ENCODE measurements at places on chromosomes 3 and 15.

DNA sequence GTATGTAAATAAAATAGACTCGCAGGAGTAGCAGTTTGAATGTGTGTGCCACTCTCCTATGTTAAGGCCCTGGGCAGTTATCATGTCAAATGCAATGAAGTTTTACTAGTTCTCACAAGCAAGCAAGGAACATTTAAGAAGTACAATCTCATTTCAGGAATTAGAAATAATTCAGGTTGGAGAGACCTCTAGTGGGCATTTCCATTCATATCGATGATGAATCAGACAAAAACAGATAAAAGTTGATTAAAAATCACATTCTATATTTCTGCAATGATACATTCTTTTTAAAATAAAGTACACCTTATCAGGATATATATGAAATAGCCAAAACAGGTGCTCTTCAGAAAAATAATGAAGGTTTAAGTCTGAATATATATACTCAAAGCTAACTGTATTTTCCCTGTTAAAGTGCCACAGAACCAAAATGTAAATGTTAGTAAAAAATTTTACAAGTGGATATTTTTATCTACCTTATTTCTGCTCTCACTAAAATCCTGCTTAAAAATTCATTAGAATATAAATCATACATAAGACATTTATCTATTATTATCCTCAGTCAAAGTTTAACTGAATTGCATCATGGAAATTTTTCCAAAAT, 492.4 kb upstream of the FRG2C start:
- DNase-seq: no peak

DNA sequence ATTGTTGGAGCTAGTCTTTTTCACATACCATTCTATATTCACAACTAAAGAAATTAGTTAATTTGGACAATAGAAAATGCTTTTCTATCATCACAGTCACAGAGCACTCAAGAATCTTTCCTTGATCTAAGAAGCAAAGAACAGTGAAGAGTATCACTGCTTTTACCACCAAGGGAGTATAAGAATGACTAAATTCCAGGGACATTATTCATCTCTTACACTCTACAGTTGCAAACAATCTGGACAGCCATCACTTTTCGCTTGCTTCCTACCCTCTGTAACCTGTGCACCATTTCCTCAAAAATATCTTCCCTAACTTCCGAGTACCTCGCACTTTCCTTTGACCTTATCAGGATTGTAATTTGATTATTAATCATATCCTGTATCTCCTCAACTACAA, 359.5 kb upstream of the TMCO5A start:
- DNase-seq: no peak

DNA sequence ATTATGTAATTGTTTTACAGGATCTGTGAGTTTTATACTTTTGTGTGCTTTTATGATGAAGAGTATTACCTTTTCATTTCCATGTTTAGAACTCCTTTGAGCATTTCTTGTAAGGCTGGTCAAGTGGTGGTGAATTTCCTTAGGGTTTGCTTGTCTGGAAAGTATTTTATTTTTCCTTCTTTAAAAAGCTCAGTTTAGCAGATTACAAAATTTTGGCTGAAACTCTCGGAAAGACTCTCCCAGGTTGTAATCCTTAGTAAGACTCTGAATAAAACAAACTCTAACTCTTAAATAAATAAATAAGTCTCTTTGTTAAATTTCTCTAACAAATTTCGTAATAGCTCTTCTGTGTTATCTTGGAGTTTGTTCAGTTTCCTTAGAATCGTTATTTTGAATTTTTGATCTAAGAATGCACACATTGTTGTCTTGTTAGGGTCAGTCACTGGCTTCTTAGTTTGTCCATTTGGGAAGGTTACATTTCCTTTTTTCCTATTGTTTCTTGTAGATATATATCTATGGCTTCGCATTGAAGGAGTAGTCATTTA, 14.7 kb upstream of the ACOX2 start:
- no peak for DNase-seq

GRCh38 chr15:74997141-74997540, 1.8 kb downstream of the SCAMP5 start:
- no peak for DNase-seq

GRCh38 chr15:32687556-32687955, 30.2 kb upstream of the GREM1 start:
- DNase-seq: no peak

DNA sequence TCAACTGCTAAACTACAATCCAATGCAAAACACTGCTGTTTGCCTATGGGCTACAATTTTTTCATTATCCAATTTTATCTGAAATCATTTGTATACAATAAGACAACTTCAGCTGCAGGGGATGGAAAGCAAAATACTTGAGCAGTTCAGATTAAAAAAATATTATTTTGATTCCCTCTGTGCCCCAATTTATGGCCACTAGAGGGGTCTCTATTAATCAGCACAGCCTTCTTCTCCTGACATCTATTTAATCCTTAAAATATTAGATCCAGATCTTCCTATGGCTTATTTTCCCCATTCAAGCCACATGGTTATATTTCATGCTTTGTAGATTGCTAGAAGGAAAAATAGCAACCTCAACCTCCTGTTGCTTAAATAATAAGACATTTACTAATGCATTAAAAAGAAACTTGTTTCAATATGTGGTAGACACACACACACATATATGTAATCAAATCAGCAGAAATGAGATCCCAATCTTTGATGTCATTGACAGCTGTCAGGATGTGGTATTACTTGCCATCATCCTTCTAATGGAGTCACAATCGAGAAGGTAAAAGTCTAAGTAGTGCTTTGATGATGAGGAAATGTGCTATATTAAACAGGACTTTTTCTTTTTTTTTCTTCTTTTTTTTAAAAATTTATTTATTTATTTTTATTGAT, 104.2 kb downstream of the P2RY1 start:
- DNase-seq: no peak

- DNase-seq: no peak
Observed at GRCh38 chr3:126550488-126551051, 8.2 kb downstream of the C3orf22 start.

- DNase-seq: no peak
Observed at GRCh38 chr15:63050731-63051155, 8.2 kb downstream of the TPM1 start.

DNA sequence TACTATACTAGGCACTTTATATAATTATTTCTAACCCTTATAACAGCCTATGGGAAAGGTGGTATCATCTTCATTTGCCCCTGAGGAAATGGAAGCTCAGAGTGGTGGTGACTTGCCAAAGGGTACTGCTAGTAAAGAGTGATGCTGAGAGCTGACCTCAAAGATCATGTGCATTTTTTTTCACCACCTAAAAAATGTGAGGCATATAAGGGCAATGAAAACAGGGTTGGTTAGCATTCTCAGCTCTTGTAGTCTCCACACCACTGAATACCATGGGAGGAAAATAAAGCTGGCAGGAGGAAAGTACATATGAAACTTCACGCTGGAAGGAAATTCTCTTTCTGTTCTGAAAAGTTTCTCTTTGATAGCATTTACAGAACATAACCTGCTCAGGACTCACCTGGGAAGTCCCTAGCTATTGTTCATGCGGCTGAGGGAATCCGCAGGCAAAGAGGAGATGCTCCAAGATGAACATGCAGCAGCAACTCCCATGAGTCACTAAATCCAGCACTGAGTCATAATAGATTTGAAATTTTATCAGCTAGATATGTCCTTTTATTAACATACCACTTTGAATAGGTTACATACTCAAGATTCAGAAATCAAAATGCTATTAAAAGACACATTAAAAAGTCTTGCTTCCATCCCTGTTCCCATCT, 17.3 kb downstream of the FAIM start:
- no peak for DNase-seq

DNA sequence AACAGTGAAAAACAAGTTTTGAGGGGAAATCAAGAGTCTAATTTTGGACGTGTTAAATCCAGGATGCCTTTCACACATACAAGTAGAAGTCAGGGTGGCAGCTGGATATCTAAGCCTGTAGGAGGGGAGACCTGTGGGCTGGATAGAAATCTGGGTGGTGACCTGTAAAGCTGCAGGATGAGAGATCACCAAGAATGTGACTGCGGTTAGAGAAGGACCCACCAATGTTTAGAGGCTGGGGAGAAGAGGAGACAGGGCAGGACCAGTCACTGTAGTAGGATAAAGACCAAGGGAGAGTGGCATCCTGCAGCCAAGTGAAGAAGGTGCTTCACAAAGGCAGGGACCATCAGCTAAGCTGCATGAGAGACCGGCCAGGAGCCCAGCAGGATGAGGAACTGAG, 36.2 kb downstream of the MRAS start:
- DNase-seq: no peak

DNA sequence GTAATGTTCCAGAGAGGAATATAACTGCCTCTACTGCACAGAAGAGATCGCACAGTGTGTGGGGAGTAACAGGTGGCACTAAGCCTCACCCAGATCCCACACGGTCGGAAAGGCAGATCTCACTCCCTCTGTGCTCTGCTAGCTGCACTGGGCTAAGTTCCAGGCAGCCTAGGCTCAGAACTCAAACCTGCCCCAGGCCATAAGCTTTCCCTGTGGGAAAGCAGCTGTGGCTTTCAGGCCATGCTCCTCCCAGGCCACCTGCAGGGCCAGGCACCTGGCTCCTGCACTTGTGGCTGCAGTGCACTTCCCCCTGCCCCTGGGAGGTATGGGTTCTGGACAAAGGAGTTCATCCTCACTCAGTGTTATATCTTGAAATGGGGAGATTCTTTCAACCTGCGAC, 27.5 kb downstream of the PCCB start:
- no peak for DNase-seq

DNA sequence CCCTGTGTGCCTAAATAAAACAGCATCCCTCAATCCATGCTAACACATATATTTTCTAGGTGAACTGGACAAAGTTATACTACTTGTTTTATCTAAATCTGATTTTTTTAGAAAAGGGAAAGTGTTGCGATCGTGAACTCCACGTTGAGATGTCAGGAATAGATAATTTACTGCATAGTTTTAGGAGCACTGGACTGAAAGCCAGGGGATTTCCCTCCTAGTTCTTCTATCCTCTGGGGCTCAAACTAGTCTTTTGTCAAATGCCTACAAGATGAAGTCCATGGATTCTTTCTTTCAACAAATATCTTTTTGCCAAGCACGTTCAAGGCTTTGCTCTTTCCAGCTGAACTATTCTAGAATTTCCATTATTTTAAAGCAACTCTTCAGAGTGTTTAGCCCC, 617 bp upstream of the HPS3 start:
- DNase-seq: no peak

- DNase-seq: no peak
Observed at GRCh38 chr3:66922058-66922457, 76.0 kb upstream of the KBTBD8 start.

- DNase-seq: no peak
Observed at GRCh38 chr3:111324645-111325044, 217.4 kb upstream of the CD96 start.

GRCh38 chr3:72003936-72004335, 219.0 kb upstream of the PROK2 start:
- DNase-seq: no peak

GRCh38 chr3:162332344-162332743, 835.7 kb downstream of the OTOL1 start:
- no peak for DNase-seq

- DNase-seq: no peak
Observed at GRCh38 chr3:119582178-119582577, 2.9 kb downstream of the ADPRH start.

DNA sequence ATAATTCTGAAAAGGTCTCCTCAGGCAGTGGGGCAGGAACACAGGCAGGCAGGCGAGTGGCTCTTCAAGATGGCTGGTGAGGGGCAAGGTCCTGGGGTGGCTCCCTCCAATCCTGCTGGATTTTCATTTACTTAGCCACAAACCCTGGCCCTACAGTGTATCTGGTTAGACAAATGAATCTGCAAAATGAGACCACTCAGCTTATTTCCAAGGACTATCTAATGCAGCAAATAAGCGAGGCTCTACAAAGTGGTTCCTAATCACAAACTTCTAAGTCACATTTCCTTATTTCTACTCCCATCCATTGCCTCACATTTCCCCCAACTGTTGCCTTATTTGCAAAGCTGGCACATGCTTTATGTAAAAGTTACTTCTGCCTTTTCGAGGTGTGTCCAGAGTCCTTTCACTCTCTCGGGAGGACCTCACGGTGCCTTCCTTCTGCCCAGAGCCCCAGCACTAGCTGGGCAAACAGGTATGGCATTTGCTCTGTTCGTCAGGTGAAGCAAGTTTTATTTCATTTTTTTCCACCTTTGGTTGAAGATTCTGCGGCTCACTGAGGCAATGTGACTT, 40.5 kb downstream of the CCDC12 start:
- DNase-seq: no peak

DNA sequence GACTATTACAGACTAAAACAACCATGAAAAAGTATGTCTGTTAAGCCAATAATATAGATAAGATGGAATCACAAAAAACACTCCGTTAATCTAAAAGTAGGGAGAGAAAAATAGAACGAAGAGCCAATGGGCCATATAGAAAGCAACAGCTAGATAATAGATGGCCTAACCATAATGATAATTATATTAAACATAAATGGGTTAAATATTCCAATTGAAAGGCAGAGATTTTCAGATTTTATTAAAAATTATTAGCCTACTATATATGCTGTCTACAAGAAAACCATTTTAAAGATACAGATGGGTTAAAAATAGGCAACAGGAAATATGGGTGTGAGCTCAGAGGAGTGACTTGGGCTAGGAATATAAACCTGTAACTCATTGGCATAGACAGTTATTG, 76.3 kb downstream of the ATP8B4 start:
- no peak for DNase-seq

- no peak for DNase-seq
Observed at GRCh38 chr15:82946155-82946701, 6.3 kb downstream of the HOMER2 start.

- no peak for DNase-seq
Observed at GRCh38 chr3:132703733-132704132, 18.5 kb downstream of the NPHP3 start.

GRCh38 chr3:143784446-143784845, 63.8 kb downstream of the SLC9A9 start:
- DNase-seq: no peak

DNA sequence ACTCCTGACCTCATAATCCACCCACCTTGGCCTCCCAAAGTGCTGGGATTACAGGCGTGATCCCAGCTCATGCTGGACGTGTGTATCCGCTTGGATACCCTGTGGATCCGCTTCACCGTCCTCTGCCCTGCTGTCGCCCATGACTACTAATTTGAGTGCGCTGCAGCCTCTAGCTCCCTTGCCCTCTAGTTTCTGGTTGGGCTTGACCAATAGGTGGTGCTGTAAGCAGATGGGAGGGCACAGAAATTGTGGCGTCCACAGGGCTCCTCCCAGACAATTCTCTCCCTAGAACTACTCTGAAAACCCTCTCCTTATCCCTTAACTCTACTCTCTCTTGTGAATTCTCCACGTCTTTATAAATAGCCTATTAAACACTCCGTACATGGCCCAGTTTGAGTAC, 36.2 kb downstream of the ZPLD1 start:
- DNase-seq: no peak

GRCh38 chr15:39793923-39794322, 11.3 kb upstream of the FSIP1 start:
- DNase-seq: no peak

DNA sequence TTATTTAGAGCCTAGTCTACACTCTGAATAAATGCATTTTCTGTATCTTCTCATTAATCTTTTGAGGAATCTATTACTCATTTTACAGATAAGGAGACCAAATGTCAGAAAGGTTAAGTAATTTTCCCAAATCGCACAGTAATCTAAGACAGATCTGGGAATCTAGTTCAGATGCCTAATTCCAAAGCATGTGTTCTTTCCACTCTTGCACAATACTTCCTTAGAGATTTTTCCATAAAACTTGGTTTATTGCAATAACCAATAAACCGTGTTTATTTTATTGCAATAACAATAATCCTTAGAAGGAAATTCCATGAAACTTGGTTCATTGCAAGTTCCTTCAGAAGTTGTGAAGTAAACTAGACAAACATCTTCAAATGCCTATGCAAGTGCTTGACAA, 17.4 kb upstream of the COL8A1 start:
- DNase-seq: no peak

- no peak for DNase-seq
Observed at GRCh38 chr3:59084583-59084982, 34.8 kb upstream of the CFAP20DC start.

Measured in stimulated activated CD8-positive, alpha-beta memory T cell treated with anti-CD3 and anti-CD28 coated beads, Interleukin-7, amount 100 ng/mL, for 1 hour (primary cell).